ENCODE measurements at places on chromosomes 1 and 21. TPM values are rescaled to one million over a fixed set of nuclear protein-coding genes. Genes with fewer than 3 reads are reported as not detected.
A peak's percentile ranks its signal among the peaks of the same experiment; 100 is the strongest.

The FAM131C gene
- 0.97 TPM for polyA plus RNA-seq

The HAX1 gene
- 74.1 TPM for polyA plus RNA-seq

The WDR64 gene
- not detected for polyA plus RNA-seq

The HCN3 gene
- polyA plus RNA-seq = 9.7 TPM

The SPRR5 gene
- polyA plus RNA-seq = not detected

The GJA9 gene
- not detected for polyA plus RNA-seq

DNA sequence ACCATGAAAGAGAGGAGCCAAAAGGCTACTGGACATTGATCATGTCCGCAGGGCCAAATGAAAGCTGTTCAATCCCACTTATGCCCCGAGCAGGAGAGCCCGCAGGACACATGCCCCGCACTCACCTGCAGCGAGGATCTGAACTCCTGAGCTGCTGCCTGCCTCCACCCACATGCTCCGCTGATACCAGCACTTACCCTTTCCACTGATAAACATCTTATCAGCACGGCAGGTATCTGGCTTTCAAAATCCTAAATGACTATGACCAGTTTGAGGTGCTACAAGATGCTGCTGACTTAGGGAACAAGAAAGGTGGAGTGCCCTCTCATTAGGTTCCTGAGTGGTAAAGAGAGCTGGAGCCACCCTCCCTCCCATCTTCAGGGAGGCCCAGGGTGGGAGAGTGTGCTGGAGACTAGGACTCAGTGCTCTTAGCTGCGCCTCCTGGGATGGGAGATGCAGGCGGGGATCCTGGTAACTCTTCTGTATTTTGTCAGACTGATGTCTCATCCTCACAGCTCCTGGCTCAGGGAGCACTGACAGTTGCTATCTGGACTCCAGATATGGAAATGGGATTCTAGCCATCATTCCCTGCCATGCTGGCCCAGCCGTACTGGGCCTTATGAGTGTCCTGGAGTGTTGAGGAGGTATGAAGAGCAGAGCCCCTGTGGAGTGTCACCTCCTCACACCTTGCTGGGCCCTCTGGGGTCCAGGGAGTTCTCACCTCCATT is 86.4 kb upstream of the F3 start:
- H3K4me1 ChIP-seq = peaks cover 5% of the 10 kb centered on the region
- no peaks in the 10 kb centered on the region for H3K27me3 ChIP-seq
- no peak for DNase-seq
- H3K36me3 ChIP-seq = no peaks in the 10 kb centered on the region

- no peaks in the 10 kb centered on the region for H3K4me1 ChIP-seq
- DNase-seq = peak; percentile 70
- H3K36me3 ChIP-seq = peaks cover 20% of the 10 kb centered on the region
- H3K4me3 ChIP-seq = no peak overlapping the region
Observed at GRCh38 chr1:207811920-207812720, 60.3 kb downstream of the CD46 start.

GRCh38 chr1:234874291-234875288 is 254.0 kb downstream of the TOMM20 start:
- DNase-seq = no peak
- H3K4me3 ChIP-seq = no peak overlapping the region
- H3K36me3 ChIP-seq = no peaks in the 10 kb centered on the region
- H3K27me3 ChIP-seq = no peaks in the 10 kb centered on the region
- H3K27ac ChIP-seq = no peak overlapping the region
- no peaks in the 10 kb centered on the region for H3K4me1 ChIP-seq

- no peak overlapping the region for H3K27ac ChIP-seq
- H3K36me3 ChIP-seq = no peaks in the 10 kb centered on the region
- peaks cover 7% of the 10 kb centered on the region for H3K4me1 ChIP-seq
- DNase-seq = no peak
- no peak overlapping the region for H3K4me3 ChIP-seq
- no peaks in the 10 kb centered on the region for H3K27me3 ChIP-seq
Observed at GRCh38 chr1:83773059-83773458, 225.9 kb downstream of the TTLL7 start.

- H3K4me3 ChIP-seq = no peak overlapping the region
- no peaks in the 10 kb centered on the region for H3K36me3 ChIP-seq
- no peak for DNase-seq
Observed at GRCh38 chr1:111903148-111903870, 86.2 kb downstream of the KCND3 start.

GRCh38 chr1:190578017-190578416 is 100.4 kb upstream of the BRINP3 start:
- no peaks in the 10 kb centered on the region for H3K27me3 ChIP-seq
- peak; percentile 34 for DNase-seq
- H3K4me1 ChIP-seq = peaks cover 16% of the 10 kb centered on the region
- no peak overlapping the region for H3K4me3 ChIP-seq
- no peaks in the 10 kb centered on the region for H3K36me3 ChIP-seq

DNA sequence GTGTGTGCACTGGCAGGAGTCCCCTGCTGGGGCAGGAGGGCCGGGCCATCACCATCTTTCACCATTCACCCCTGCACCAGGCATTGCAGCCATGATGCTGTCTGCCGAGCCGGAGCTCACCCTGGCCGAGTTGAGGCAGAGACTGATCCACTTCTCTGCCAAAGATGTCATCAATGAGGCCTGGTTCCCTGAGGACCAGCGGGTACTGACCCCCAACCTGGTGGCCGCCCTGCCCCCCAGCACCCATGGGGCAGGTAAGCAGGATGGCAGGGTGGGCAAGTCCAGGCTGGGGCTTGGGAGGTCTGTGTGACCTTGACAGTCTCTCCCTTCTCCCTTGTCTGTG is 18.6 kb downstream of the PCSK9 start:
- no peak for DNase-seq
- H3K36me3 ChIP-seq = no peaks in the 10 kb centered on the region
- H3K4me1 ChIP-seq = no peaks in the 10 kb centered on the region
- no peak overlapping the region for H3K4me3 ChIP-seq
- H3K27ac ChIP-seq = no peak overlapping the region

- H3K4me1 ChIP-seq = no peaks in the 10 kb centered on the region
- no peaks in the 10 kb centered on the region for H3K36me3 ChIP-seq
- no peak for DNase-seq
- no peak overlapping the region for H3K4me3 ChIP-seq
- no peaks in the 10 kb centered on the region for H3K27me3 ChIP-seq
Observed at GRCh38 chr1:34406833-34407539, 230.3 kb downstream of the C1orf94 start.

DNA sequence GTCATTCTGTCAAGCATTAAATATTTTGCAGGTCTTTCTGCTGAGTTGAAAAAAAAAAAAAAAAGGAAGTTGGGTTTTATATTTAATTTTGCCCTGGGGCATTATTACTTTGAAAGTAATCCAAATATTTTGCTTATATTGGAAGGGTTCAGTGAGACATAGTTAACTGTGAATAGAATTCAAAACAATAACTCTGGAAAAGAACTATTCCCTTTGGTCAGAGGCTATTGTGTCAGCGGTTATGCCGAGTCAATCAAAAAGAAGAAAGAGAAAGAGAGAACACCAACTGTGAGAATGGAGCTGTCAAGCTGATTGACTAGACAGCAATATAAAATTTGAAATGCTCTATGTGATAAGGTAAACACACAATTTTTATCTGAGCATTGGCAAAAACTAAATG is 761.7 kb downstream of the ADGRL2 start:
- H3K27ac ChIP-seq = no peak overlapping the region
- no peak for DNase-seq
- no peaks in the 10 kb centered on the region for H3K36me3 ChIP-seq

DNA sequence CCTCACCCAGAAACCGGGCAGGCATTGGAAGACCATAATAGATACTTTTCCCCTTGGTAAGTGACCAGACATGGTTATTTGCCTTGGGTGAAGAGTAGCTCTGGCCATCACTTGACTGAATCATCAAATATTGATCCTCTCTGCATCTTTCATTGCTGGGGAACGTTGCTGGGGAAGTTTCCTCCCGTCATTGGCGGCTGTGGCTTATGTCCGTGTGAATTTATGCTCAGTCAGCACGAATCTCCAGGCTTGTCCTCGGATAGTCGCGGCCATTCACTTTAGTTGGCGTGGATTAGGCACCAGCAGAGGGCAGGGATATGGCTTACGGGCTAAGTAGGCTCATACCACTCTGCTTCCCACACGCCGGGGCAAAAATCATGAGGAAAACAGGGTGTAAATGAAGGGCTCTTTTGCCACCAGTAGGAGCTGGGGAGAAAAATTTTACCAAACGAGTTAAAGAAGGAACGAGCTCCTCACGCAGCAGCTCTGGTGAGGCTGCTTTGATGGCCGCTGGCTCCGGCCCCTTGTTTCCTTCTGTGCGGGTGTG is 473.4 kb downstream of the CAMTA1 start:
- H3K36me3 ChIP-seq = no peaks in the 10 kb centered on the region
- no peak for DNase-seq
- H3K4me1 ChIP-seq = no peaks in the 10 kb centered on the region
- no peak overlapping the region for H3K27ac ChIP-seq

GRCh38 chr1:25810341-25811299 is 9.1 kb upstream of the MTFR1L start:
- H3K27me3 ChIP-seq = no peaks in the 10 kb centered on the region
- H3K27ac ChIP-seq = peak overlapping the region; percentile 24
- no peak overlapping the region for H3K4me3 ChIP-seq
- peak; percentile 90 for DNase-seq
- peaks cover 16% of the 10 kb centered on the region for H3K4me1 ChIP-seq

DNA sequence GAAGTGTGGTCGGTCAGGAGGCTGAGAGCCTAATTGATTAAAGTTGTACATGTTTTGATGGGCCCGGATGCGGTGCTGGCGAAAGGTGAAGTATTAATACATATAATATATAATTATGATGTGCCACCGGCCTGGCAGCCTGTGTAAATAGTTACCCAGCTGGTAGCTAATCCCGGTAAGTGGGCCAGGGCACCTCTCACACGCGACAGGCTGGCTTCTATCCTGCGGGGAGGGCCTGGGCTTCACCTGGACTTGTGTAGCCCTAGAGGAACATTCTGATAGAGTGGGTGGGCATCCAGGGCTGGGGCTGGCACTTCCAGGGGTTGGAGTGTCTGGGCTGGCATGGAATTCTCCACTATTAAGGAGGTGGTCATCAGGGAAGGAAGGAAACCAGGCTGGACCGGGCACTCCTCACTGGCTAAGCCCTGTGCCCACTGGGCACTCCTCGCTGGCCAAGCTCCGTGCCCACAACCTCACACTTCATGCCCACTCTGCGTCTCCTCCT is 48.3 kb downstream of the IGSF21 start:
- no peak overlapping the region for H3K27ac ChIP-seq
- no peaks in the 10 kb centered on the region for H3K27me3 ChIP-seq
- H3K4me3 ChIP-seq = no peak overlapping the region
- no peaks in the 10 kb centered on the region for H3K4me1 ChIP-seq

DNA sequence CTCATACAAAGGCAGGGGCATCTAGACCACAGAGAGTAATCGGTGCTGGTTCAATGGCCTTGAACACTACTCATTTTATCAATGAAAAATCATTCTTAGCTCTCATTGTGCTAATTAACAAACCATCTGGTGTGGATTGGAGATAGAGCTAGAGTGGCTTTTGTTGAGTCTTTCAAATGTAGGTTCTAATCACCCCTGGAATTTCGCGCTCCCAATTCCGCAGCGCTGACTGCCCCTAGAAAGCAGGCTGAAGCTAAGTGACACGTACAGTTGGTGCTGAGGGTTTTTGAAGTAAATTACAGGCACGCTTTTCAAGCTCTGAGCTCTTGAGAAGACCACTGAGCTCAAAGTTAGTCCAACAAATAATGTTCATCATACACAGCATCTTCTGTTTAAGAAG is 31.2 kb upstream of the CA6 start:
- H3K27ac ChIP-seq = no peak overlapping the region
- no peak for DNase-seq
- no peak overlapping the region for H3K4me3 ChIP-seq
